ENCODE measurements at places on chromosomes 6 and 20.

GRCh38 chr20:64001607-64002011 lies 20.7 kb downstream of the PRPF6 start:
- DNase-seq: peak; percentile 13

DNA sequence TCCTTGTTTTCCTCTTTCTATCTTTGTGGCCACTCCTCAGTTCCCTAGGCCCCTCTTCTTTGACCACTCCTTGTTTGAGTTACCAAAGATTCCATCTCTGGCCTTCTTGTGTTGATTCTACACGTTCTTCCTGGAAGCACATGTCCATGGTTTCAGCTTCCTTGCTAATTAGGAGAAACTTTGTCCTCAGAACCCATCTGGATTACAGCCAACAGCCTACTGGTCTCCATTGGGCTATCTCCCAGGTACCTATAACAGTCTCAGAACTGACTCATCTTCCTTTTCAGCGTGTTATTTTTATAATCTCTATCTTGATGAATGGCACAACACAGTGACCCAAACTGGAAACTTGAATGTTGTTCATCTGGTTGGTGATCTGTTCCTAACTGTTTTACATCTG lies 17.5 kb downstream of the PTPRA start:
- DNase-seq: peak; percentile 49

GRCh38 chr6:87154641-87154992 lies 748 bp upstream of the ZNF292 start:
- no peak for DNase-seq

GRCh38 chr6:121615493-121615892 lies 180.0 kb downstream of the GJA1 start:
- no peak for DNase-seq

GRCh38 chr6:118952683-118953082 lies 17.7 kb upstream of the MCM9 start:
- no peak for DNase-seq

- no peak for DNase-seq
Measured at GRCh38 chr20:7389216-7389615, 551.0 kb downstream of the HAO1 start.

DNA sequence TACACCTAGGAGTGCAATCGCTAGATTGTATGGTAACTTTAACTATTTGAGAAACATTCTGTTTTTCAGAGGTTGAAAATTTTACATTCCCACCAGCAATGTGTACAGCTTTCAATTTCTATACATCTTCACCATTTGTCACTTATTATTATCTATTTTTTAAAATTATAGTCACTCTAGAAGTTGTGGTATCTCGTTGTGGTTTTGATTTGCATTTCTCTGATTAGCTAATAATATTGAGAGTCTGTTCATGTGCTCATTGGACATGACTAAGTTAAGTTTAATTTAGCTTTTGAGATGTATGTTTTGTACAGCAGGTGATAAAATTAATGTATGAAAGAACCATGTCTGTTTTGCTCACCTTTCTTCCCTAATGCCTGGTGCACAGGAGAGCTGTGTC lies 34.8 kb upstream of the PLCB1 start:
- no peak for DNase-seq

- no peak for DNase-seq
Measured at GRCh38 chr20:21104466-21104761, 1.7 kb downstream of the LINC00237 start.

DNA sequence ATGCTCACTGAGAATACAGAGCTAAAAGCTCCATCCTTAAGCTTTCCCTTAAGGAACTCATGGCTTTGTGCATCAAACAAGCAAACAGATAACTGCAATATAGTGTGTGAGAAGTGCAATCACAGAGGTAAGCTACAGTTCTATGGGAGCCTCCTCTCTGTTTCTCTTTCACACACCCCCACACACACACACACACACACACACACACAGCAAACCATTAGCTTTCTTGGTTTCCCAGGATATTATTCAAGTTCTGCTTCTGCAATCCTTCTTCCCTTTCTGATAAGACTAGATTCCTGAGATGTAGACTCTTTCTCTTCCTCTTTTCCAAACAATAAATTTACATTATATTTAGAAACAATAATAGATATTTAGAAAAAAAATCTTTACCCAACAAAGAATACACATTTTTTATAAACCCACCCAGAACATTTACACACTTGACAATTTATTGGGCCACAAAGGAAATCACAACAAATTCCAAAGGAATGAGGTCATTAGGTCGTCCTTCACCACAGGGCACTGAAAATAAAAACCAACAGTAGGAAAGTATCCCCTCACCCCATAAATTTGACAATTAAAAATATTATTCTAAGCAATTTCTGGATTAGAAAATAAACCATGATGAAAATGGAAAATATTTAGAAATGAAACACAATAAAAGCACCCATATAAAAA lies 9.3 kb upstream of the GFOD1 start:
- peak; percentile 17 for DNase-seq

GRCh38 chr20:19692685-19693119 lies 65.4 kb upstream of the RIN2 start:
- peak; percentile 58 for DNase-seq

DNA sequence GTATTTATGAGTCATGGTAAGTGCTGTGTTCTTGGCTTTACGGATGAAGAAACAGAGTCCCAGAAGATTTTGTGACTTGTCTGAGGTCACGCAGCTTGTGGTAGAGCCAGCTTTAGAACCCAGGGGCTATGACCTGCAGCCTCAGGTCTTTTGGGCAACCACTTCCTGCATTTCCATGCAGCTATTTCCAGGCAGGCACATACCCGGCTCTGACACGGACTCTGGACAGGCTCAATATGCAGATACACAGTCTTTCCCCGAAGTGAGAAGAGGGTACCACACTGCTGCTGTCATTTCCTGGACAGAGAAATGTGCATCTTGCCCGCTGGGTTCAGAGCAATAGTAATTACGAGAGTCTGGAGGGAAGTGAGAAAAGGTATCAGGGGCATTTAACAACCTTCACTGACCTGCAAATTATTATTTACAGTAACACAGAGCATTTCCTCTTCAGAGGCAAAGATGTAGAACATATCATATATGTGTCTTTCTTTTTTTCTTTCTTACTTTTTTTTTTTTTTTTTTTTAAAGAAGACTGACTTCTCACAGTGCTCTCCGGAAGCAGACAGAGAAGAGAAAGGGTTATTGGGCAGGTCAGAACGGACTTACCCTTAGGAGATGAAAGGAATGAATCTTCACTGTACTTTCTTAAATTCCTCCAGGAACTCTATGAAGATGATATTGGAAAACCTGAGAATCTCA lies 185.1 kb downstream of the CLIC5 start:
- DNase-seq: peak; percentile 30

DNA sequence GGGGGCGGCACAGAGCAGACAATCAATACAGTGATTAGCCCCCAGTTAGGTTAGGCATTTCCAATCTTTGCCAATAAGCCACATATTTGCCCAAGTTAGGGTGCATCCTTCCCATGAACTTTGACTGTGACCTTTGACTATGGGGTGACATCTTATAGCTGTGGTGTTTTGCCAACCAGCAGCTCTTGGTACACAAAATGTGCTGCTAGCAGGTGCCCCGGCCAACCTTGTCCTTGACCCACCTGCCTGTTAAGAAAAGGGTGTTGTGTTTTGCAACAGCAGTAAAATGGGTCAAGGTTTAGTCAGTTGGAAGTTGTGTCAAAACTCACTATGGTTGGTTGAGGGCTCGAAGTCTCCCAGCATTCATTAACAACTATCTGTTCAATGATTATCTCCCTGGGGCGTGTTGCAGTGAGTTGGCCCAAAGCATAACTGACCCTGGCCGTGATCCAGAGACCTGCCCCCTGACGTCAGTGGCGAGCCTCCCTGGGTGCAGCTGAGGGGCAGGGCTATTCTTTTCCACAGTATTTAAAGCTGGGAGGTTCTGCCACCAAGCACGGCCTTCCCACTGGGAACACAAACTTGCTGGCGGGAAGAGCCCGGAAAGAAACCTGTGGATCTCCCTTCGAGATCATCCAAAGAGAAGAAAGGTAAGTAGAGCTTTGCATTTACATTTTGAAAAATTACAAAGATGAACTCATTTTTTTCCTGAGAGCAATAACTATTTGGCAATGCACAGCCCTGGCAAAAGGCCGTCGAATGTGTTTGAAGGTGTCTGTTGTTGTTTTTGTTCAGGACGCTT lies at the start of gene PCK1:
TSS of gene PCK1 (plus strand) at position 557 of the 802 bp plus-strand sequence. CDS start 302 bp downstream, outside the sequence.
- peak; percentile 64 for DNase-seq

DNA sequence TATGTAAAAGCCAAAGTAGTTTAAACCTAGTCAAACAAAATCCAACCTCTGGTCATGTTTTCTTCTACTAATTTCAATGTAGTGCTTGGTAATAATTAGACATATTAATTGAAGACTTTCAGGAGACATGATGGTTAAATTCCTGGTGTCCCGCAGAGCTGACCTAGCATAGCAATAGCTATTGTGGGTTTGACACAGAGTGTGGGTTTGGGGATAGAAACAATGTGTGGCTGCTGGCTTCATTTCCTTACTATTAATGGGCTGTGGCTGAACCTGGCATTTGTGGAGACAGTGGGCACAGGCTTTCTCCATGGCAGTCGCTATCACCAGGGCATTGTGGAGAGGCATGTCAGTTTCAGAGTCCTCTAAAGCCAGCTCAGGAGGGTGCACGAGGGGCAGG lies 54.1 kb upstream of the GGTLC1 start:
- DNase-seq: no peak

GRCh38 chr6:36594816-36595643 lies 868 bp downstream of the SRSF3 start:
- peak; percentile 68 for DNase-seq

DNA sequence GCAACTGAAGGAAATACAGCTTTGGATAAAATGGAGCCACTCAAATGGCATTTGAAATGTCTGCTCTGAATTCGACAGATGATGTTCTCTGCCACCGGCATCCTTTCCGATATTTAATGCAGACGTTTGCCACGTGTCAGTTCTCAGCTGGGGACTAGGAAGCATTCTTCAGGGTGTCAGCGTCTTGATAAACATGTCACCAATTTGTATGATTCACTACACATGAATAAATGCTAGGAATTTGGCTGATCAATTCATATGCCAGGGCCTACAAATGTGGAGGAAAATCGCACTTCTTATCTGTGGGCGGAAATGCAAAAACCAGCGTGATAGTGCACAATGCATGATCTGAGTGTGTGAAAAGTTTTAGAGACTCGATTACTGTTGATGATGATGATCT lies 169.5 kb downstream of the SLC24A3 start:
- DNase-seq: no peak

GRCh38 chr6:142943711-142944123 lies 1.3 kb downstream of the HIVEP2 start:
- DNase-seq: peak; percentile 48

GRCh38 chr20:24981790-24982189 lies 10.8 kb downstream of the APMAP start:
- no peak for DNase-seq

- DNase-seq: no peak
Measured at GRCh38 chr20:45890077-45890984, 677 bp downstream of the NEURL2 start.

GRCh38 chr6:167776906-167777627 lies 49.6 kb upstream of the AFDN start:
- DNase-seq: no peak

GRCh38 chr6:55399351-55399750 lies 72.1 kb downstream of the GFRAL start:
- DNase-seq: peak; percentile 1

DNA sequence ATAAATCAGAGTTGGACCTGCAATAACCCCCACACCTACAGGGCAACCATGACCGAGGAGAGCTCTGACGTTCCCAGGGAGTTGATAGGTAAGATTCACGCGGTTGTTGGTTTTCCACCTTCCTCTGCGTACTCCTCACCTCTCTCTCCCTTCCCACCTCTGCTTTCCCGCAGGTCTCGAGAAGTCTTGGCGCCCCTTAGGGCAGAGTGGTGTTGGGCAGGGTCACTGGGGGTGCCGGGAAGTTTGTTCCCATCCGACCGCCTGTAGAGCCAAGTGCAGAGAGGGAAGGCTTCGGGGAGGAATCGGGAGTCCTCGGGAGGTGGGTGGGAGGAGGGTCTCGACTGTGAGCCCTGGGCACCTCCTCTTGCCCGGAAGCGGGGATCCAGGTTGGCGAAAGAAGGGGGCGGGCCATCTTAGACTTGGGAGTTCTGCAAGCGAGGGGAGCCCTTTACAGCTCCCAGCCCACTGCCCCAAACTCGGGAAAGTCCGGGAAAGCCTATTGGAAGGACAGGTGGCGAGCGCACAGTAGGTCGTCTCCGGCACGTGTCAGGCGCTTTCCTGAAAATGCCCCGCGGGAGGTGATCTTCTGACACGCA lies 672 bp downstream of the CARMIL1 start:
- DNase-seq: peak; percentile 43

DNA sequence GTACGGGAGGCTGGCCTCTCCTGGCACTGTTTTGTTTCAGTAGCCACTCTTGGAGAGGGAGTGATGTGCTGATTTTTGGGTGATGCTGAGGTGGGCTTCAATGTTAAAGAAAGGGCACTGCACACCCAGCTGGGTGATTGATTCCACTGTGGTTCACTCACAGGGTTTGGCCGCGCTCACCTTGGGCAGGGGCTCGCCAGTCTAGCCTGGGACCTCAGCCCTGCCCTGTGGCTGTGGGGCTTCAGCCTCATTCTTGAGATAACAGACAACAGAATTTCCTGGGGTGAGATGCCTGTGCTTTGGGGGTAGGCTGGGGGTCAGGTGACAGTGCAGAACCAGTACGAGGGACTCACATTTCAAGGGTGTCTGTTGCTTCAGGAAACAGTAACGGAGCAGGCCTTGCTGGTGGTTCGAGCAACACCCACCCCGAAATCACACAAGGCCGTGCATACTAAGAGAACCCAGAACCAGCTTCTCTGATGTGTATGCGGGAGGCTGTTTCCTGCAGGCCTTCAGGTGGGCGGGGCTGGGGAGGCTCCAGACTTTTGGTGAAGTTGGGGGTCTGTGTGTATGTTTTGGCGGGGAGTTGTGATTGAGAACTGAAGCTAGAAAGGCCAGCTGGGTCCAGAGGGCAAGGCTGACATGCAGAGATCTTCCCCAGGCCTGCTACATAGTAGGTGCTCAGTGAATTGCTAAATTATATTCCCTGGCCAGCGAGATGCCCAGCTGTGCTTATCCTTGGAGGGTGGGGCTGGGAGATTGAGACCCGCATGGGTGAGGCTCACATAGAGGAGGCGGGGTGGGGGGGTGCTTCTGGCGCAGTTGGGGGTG lies 154.2 kb upstream of the RNF24 start:
- no peak for DNase-seq

GRCh38 chr6:7561153-7561964 lies 19.9 kb downstream of the DSP start:
- peak; percentile 93 for DNase-seq

DNA sequence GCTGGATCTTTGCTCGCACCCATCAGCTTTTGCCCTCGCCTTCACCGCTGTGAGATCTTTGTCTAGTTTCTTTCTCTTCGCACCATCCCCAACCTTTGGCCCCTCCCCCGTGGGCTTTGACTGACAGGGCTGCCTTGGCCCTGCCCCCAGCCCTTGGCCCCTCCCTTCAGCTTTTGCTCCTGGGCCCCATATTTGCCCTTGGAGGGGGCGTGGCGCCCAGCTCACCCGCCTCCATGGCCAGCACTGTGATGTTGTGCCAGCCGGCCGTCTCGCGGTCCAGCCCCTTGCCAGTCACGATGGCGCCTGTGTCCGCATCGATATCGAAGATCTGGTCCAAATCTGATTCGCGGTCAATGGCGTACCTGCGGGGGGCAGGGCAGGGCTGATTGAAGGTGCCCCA lies 81.1 kb downstream of the CD40 start:
- DNase-seq: no peak

All from MCF 10A (cell line).